Activated T-helper 17 cell treated with anti-CD3 and anti-CD28 coated beads, Interleukin-2, amount 50 U/mL, for 72 hours (primary cell): ENCODE measurements at places on chromosomes 5 and 9.

GRCh38 chr9:123753669-123754258 is 176.2 kb downstream of the DENND1A start:
- H3K36me3 ChIP-seq = peaks cover 22% of the 10 kb centered on the region
- no peak overlapping the region for H3K27ac ChIP-seq
- H3K4me1 ChIP-seq = peaks cover 18% of the 10 kb centered on the region

DNA sequence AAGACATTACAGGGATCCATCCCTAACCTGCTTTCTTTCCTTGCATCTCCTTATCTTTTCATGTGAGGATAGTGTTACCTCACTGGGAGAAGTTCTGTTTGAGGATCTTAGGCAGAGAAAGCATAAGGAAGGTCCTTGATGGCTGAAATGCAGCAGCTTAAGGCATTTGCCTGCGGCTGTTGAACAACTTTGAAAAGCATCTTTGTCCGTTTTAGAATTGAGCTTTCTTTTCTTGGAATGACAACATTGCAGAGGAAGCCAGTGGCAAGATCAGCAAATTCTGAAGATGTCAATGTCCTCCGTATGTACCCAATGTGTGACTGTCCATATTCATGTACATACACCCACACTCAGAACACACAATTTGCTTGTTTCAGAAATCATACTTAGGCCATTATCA is 436.2 kb downstream of the GABRG2 start:
- H3K27ac ChIP-seq = no peak overlapping the region
- H3K4me1 ChIP-seq = no peaks in the 10 kb centered on the region
- H3K36me3 ChIP-seq = no peaks in the 10 kb centered on the region
- H3K4me3 ChIP-seq = no peak overlapping the region
- ATAC-seq = no peak
- no peaks in the 10 kb centered on the region for H3K27me3 ChIP-seq

GRCh38 chr5:135271533-135272310 is 127.3 kb downstream of the MACROH2A1 start:
- H3K36me3 ChIP-seq = no peaks in the 10 kb centered on the region
- H3K27ac ChIP-seq = no peak overlapping the region
- H3K27me3 ChIP-seq = peaks cover 9% of the 10 kb centered on the region
- no peaks in the 10 kb centered on the region for H3K4me1 ChIP-seq

DNA sequence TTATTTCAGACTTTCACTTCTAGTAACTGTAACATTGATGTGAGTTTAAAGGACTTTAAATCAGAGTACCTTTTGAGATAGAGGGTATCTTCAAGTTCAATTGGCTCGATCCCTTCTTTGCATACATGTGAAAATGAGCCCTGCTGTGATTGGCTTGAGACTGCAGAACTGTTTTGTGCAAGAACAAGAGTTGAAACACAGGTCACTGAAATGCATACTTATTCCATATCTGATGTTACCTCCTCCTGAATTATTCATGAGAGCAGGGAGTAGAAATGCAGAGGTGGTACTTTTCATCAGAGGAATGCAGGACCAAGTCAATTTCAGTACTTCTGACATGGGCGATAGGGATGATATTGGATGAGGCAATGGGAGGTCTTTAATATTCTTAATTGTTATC is 459.5 kb downstream of the TLR4 start:
- H3K27ac ChIP-seq = no peak overlapping the region
- ATAC-seq = no peak
- H3K36me3 ChIP-seq = no peaks in the 10 kb centered on the region
- H3K4me1 ChIP-seq = no peaks in the 10 kb centered on the region
- peaks cover 9% of the 10 kb centered on the region for H3K27me3 ChIP-seq
- H3K4me3 ChIP-seq = no peak overlapping the region

DNA sequence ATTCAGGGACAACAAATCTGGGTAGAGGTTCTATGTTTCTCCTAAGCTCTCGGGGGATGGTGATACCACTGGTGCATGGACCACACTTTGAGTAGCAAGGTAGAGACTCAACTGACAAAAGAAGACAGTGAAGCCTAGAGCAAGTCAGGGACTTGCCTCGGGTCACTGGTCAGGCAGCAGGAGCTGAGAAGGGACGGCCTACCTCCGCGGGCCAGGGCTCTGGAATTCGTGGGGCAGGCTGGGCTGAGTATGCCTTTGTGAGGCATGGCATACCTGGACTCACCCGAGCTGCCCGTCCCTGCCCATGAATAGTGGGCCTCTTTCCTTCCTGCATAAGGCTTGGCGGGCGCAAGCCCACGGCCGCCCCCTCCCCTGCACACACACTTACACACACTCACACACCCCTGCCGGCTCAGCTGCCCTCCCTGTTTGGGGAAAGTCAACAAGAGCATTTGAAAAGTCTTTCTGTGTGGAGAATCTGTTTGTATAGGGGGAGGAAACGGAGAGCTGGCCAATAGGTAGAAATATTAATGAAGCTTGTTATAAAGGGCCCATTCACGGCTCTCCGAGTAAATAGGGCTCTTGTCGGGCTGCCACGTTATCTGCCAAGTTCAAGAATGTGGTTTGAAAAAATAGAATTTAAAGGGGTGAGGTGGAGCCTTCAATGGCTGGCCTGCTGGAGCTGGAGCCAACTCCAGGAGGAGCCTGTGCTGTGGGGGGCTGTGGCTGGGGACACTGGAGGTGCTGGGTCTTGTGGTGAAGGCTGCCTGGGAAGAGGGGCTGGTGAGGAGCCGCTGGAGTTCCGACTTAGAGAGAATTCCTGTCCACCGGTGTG is 19.1 kb upstream of the KIF12 start:
- H3K4me3 ChIP-seq = no peak overlapping the region
- no peak for ATAC-seq
- H3K27me3 ChIP-seq = peaks cover 28% of the 10 kb centered on the region
- no peaks in the 10 kb centered on the region for H3K4me1 ChIP-seq
